ENCODE measurements at places on chromosomes 6 and 20.
A peak's percentile ranks its signal among the peaks of the same experiment; 100 is the strongest.

- H3K4me3 ChIP-seq: no peak overlapping the region
- no peak overlapping the region for H3K27ac ChIP-seq
- H3K4me1 ChIP-seq: no peaks in the 10 kb centered on the region
- no peaks in the 10 kb centered on the region for H3K36me3 ChIP-seq
Observed at GRCh38 chr6:154266560-154267099, 90.0 kb downstream of the IPCEF1 start.

DNA sequence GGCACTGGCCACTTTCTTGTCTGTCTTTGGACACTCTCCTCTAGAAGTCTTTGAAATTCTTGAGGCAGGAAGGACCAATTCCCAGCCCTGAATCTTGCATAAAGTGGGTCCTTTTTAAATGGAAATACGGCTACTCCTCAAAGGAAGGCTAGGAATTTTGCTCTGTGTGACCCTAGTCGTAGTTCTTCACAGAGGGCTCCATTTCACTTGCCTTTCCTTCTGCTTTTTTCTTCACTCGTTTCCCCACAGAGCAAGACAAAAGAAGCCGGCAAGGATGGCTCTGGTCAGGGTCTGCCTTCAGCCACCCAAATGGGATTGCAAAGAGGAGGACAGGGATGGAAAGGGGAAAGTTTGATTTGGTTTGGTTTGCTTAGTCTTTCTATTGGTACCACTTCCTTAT, 25.8 kb downstream of the HLA-E start:
- no peak overlapping the region for H3K4me3 ChIP-seq
- peaks cover 12% of the 10 kb centered on the region for H3K4me1 ChIP-seq
- DNase-seq: no peak
- H3K27ac ChIP-seq: peak overlapping the region; percentile 93
- no peaks in the 10 kb centered on the region for H3K36me3 ChIP-seq
- no peaks in the 10 kb centered on the region for H3K27me3 ChIP-seq

DNA sequence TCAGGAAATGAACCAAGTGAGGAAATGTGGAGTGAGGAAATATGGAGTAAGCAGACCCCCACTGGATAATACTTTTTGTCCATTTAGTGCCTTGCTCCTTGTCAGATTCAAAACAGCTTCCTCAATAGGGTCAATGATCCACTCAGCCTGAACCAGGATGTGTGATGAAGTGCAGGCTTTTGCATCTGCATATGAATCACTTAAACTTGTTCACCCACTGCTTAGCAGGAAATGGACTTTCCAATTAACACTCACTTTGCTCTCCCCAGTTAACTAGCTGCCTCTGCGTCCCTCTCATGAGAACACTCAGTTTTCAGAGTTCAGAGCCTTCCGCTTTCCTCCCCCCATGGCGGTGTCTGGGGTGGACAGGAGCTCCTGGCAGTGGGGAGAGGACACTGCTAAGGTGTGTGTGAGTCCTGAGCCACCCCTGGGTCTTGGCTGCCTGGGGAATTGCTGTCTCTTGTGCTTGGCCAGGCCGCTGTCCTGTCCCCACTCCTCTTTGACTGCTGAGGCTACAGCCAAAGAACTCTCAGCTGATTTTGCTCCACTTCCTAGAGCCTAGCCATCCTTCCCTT, 621.8 kb downstream of the CDH26 start:
- H3K4me3 ChIP-seq: no peak overlapping the region
- H3K4me1 ChIP-seq: no peaks in the 10 kb centered on the region
- H3K36me3 ChIP-seq: no peaks in the 10 kb centered on the region
- no peak overlapping the region for H3K27ac ChIP-seq
- no peaks in the 10 kb centered on the region for H3K27me3 ChIP-seq

DNA sequence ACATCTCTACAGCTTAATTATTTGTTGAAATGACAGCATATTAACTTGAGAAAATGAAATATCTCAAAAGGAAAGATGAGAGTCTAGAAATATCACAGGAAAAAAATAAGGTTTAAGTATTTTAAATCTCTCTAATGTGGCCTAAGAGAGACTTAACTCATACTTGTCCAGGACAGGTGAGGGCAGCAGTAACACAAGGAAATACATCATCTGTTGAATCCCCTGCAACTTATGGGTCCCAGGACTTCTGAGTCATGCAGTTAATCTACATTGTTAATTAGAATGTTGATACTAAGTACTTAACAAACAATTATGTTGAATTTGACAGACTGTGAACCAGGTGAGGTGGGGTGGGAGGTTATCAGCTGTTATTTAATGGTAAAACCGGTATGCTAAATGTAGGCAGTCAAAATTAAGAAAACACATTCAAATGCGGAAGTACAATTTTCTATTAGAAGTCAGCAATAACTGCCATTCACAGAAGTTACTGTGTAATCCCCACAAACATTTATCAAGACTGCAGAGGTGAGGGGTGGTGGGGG, 87.9 kb downstream of the CEP57L1 start:
- H3K4me3 ChIP-seq: no peak overlapping the region
- no peak overlapping the region for H3K27ac ChIP-seq
- no peak for DNase-seq
